Type B pancreatic cell (in vitro differentiated cells): ENCODE measurements at places on chromosomes 3 and 15. TPM values are rescaled to one million over a fixed set of nuclear protein-coding genes. Genes with fewer than 3 reads are reported as not detected.

DNA sequence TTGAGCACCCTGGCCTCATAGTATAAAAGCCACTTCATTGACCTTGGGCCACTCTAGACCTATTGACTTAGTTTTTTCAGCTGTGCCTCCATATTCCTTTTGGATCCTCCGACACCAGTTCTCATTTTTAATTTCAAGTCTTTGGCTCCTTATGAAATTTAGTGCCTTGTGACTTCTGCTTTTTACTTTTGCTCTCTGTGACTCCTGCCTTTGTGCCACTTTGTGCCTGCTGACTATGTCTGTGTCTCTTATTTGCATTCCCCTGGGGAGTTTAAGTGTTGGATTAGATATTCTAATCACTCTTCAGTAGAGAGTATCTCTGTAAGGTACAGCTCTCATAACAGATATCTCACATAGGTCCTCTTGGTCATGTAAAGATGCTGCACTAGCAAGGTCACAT, 39.6 kb upstream of the GPR149 start:
- DNase-seq: no peak

DNA sequence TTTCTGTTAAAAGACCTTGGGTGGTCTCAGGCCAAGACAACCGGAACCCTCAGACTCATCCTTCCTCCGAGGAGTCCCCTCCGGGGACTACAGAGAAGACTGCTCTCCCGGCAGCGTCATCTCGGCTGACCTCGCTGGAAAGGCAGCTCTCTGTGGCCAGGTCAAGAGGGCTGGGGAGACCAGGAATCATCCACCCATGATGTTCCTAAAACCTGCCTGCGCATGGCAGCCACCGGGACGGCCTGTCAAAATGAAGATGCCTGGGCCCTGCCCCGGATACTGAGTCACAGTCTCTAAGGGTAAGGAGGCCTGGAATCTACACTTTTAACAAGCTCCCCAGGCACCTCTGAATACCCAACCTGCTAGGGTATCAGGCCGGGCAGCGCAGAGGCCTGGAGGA, 78.6 kb downstream of the RPN1 start:
- DNase-seq: no peak

DNA sequence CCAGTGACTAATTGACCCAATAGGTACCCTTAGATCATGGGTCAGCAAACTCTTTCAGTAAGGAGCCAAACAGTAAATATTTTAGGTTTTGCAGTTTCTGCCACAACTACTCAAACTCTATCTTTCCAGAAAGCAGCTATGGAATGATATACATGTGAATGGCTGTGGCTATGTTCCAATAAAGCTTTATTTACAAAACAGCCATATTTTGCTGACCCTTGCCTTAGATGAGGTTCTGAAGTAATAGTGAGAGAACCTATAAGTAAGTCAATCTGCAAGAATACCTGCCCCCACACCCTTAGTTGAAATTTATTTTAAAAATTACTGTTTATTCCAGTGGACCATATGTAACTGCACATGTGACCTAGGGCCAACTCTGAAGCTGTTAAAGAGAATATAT, 134.0 kb downstream of the CMSS1 start:
- DNase-seq: no peak

GRCh38 chr15:62901909-62902546, 140.5 kb upstream of the TPM1 start:
- DNase-seq: no peak

DNA sequence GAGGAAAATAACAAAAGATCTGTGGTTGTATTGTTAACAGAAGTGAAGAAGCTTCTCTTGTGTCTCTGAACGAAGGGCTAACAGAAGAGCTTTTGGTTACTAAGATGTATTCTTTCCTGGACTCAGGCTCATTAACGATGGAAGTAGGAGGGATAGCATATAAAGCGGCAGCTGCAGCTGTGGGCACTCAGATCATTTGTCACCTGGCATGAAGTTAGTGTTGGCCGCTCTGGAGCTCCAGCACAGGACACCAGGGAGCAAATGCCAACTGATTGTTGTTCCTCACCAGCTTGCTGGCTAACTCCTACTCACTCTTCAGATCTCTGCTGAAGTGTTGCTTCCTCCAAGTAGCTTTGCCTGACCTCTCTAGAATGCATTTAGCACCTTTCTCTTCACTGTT, 15.5 kb upstream of the SLITRK3 start:
- no peak for DNase-seq

DNA sequence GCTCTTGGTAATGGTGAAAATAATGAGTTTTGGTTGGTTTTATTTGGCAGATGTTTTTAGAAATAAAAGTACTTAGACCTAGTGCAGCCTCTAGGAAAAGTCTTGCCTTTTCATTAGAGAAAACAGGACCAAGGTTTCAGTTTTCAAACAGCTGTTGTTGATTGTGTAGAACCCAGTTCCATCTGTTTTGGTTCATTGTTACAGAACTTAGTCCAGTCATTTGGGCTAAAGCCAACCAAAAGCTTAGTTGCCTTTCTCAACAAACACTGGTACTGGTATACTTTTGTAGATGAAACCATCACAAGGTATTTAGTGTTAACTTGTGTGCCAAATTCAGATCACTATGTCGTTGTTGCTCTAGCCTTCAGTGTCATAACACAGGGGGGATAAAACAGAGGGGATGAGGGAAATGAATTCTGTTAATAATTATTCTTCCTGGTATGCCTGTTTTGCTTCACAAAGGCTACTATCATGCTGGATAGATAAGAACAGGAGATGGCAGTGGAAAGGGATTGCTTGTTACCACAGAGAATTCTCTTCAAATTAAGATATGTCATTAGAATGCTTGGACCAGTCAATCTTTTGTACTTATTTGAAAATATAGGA, 12.6 kb upstream of the APH1B start:
- DNase-seq: no peak

Gene ADAMTS9
- total RNA-seq: 13.6 and 34.9 TPM in 2 replicates

Gene AHSG
- 0.27 and 0.74 TPM in 2 replicates for total RNA-seq

GRCh38 chr3:105495021-105495420, 128.3 kb downstream of the ALCAM start:
- no peak for DNase-seq
